CD4-positive, alpha-beta T cell treated with Interleukin-6 at 100 ng/mL for 8 hours (primary cell): ENCODE measurements at places on chromosomes 5 and 9.

GRCh38 chr5:126780165-126780827 lies 3.4 kb downstream of the LMNB1 start:
- DNase-seq, result peak; percentile 63

DNA sequence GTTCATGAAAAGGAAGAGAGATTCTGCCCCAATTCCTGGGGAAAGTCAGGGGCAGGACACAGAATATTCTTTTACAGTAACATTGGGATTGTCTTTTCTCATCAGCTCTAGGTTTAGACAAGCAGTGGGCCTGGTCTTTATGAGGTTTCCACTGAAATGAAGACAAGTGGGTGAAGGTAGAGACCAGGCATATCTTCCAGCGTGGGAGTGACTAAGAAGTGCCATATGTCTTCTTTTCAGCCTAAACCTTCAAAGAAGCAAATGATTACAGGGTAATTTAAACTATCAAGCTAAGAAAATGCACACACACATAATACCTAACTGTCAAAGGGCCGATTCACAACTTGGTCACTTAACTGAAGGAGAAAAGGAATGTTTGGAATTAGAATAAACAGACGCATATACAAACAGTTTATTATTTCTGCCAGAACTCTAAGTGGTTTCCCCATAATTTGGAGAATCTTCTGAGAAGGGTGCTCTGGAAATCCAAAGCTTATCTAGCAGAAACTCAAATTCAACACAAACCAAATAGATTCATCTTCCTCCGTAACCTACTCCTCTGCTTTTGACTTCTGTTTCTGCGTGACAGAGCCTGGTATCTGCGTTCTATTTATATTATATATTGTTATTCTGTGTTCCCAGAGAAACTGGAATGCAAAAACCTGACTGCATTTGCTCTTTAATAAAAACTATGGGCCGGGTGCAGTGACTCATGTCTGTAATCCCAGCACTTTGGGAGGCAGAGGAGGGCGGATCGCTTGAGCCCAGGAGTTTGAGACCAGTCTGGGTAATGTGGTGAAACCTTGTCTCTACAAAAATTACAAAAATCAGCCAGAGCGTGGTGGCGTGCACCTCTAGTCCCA lies 22.0 kb upstream of the TEK start:
- no peak for DNase-seq

- DNase-seq, result no peak
Measured at GRCh38 chr5:116563736-116564308, 10.8 kb downstream of the SEMA6A start.

GRCh38 chr9:31740705-31741104 lies 643.7 kb upstream of the ACO1 start:
- DNase-seq, result no peak

DNA sequence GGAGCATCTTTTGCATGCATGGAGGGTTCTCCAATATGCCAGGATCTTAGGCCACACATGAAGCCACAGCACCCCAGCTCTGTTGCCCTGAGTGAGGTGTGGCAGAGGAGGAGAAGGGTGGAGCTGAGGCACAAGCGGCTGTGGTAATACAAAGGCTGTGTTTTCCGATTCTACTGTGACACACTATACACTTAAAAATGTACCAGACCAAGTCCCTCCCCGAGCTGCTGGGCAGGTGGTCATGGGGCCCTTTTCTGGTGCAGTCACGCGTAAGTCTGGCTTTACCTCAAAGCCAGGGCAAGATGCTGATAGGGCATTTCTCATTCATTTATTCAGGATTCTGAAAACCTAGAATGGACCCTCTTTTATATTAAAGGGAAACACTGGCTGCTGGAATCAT lies 3.7 kb downstream of the ADGRV1 start:
- no peak for DNase-seq

GRCh38 chr5:157076558-157076957 lies 17.6 kb upstream of the HAVCR1 start:
- no peak for DNase-seq

GRCh38 chr5:104541141-104541785 lies 978.7 kb upstream of the NUDT12 start:
- DNase-seq, result no peak

DNA sequence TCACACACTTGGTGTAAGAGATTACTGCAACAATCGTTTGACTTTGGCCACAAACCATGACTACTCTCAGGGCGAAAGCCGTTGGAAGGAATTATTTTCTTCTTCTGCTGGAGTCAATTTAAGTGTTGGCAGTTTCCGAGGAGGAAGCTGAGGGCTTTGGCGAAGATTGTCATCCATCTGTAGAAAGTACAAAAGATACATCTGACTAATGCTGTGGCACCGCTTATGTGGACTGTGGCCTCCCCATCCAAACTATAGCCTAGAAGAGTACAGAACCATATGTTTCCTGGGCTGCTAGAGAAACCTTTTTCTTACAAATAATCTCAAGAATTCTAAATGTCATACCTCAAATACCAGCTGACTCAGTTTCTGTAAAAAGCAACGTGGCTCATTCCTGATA lies 7.4 kb downstream of the MTX3 start:
- DNase-seq, result no peak

- DNase-seq, result no peak
Measured at GRCh38 chr9:113690055-113690740, 185.9 kb upstream of the ZNF618 start.

DNA sequence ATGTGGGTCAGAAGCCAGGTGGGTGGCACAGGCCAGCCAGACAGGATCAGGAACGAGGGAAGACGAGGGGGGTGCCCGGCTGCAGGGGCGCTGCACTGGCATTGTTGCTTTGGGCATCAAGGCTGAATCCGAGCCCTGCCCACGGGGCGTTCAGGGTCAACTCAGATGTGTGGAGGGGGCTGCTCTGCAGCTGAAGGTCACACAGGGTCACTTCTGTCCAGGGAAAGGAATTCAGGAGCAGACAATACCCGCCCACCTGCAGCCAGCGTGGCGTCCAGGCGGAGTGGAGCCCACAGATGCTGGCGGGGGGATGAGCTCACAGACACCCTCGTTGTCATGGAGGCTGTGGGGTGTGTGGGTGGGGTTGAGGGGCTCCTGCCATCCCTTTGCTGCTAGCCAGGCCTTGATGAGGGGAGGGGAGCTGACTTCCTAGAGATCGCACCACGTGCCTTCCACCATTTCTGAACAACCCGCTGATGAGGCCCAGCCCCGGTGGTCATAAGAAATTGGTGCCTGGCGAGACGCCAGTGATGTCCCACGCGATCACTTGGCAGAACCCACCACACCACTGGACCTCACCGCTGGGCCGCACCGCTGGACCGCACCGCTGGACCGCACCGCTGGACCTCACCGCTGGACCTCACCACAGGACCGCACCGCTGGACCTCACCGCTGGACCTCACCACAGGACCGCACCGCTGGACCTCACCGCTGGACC lies 31.2 kb downstream of the MRPL36 start:
- DNase-seq, result no peak

GRCh38 chr9:31542384-31543055 lies 841.9 kb upstream of the ACO1 start:
- DNase-seq, result peak; percentile 39

DNA sequence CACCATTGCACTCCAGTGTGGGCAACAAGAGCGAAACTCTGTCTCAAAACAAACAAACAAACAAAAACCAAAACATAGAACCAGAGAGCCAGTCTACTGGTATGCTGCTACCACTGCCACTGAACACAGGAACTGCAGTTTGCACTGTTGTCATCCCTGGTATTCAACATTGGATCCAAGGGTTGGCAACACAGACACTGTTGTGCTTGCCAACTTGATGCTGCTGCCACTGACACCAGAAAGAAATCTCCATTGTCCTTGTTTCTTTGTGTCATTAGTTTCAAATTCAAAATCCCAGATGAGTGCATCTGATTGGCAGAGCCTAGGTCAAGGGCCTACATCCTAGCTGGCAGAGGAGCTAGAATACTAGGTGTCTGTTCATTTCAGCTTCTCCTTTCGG lies 16.2 kb downstream of the HINT1 start:
- no peak for DNase-seq

- DNase-seq, result no peak
Measured at GRCh38 chr9:81146241-81146640, 543.1 kb downstream of the TLE1 start.

DNA sequence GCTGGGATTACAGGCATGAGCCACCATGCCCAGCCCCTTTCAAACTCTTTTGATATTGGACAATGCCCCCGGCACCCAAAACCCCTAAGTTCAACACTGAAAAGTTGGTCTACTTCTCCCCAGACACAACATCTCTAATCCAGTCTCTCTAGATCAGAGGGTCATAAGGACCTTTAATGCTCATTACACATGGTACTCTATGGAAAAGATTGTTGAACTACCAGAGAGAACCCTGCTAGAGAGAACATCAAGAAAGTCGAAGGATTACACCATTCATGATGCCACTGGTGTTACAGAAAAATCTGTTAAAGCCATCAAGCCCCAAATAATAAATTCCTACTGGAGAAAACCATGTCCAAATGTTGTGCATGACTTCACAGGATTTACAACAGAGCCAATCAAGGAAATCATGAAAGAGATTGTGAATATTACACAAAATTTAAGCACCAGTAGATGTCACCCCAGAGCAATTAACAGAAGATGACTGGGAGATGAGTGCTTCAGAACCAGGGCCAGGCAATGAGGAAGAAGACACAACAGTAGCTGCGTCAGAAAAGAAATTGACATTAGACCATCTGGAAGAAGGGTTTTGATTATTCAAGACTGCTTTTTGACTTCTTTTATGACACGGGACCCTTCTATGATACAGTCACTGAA lies 28.3 kb upstream of the NIPAL4 start:
- DNase-seq, result peak; percentile 58

DNA sequence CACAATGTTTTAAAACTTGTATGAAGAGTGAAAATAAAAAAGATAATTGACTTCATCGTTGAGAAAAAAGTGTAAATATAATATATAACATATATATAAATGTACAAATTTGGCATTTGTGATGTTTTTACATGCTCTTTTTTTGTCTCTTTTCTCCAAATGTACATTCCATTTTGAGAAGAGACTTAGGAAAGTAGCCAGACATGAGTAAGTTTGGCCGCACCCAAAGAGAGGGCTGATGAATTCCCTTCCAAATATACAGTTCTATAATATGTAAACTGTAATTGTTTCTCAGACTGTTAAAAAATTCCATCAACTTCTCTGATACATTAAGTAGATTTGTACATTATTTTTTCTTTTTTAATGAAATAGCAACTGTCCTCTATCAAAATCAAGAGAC lies 193.2 kb upstream of the MAP3K1 start:
- DNase-seq, result no peak
